ENCODE measurements at places on chromosomes 16 and 17. TPM values are rescaled to one million over a fixed set of nuclear protein-coding genes. Genes with fewer than 3 reads are reported as not detected.
A peak's percentile ranks its signal among the peaks of the same experiment; 100 is the strongest.

DNA sequence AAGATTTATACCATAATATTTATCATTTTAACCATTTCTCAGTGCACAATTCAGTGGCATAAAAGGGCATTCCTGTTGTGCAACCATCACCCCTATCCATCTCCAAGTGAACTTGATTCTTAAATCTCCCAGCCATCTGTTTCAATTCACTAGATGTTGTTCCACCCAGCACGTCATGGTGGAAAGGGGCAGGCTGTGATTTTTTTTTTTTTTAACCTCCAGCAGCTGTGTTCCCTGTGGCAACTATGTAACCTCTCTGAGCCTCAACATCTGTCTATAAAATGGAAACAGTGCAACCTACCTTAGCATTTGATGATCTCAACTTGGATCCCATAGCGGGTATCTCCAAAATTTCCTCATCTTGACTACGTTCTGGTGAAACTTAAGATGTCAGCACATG, 604.5 kb downstream of the WWOX start:
- no peak for DNase-seq

DNA sequence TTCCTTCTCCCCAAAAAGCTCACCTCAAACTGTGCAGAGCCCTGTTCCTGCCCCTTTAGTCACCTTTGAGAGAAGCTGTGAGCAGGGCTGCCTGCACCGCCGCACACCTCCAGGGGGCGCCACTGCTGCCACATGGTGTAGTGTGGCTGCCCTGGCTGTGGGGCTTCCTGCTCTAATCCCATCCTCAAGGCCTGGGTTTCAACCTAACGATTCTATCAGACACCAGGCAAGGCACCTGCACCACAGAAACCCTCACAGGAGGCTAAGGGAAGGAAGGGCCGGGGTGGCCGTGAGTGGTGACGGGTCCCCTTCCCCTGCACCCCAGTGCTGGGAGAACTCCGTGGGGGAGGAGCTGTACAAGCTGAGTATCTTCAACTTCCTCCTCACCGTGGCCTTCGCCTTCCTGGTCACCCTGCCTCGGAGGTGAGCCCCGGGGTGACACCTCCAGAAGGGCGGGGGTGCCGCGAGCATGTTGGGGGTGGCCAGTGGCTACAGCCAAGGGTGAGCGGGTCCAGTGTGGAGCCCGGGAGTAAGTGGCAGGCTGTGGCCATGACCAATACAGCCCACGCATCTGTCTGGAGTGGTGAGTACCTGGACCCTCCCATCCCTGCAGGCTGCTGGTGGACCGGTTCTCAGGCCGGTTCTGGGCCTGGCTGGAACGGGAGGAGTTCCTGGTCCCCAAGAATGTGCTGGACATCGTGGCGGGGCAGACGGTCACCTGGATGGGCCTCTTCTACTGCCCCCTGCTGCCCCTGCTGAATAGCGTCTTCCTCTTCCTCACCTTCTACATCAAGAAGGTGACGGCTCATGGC, 7.0 kb downstream of the TMC8 start:
- DNase-seq: no peak

DNA sequence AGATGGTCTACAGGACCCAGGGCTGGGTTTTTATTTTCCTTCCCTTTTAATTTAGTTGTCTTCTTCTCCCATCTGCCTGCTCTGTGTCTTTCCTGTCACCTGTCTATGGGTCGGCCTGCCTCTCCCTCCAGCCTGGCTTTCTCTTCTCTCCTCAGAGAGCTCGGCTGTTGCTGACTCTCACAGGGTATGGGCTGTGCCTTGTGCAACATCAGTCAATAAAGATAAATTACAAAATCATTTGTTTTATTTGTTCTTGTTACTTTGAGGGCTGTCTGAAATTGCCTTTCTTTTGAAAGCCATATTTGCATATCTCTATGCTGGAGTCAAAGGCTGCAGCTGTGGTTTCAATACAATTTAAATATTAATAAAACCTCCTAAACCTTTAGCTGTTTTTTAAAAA, 15.6 kb downstream of the RND2 start:
- no peak for DNase-seq

GRCh38 chr16:88773812-88774291, 11.2 kb downstream of the PIEZO1 start:
- DNase-seq: no peak

DNA sequence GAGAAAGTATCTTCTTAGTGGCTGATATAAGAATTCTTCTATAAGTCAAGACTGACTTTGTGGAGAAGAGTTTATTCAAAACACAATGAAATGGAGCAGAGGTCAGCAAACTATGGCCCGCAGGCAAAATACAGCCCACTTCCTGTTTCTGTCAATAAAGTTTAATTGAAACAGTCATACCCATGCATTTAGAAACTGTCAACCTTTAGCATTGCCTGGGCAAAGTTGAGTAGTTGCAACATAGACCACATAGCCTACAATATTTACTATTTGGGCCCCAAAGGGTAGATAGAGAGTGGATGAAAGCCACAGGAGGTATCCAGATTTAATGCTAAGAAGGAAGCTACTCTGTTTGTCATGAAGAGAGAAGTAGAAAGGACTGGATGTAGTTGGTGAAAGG, 38.0 kb downstream of the ACSM2B start:
- no peak for DNase-seq

DNA sequence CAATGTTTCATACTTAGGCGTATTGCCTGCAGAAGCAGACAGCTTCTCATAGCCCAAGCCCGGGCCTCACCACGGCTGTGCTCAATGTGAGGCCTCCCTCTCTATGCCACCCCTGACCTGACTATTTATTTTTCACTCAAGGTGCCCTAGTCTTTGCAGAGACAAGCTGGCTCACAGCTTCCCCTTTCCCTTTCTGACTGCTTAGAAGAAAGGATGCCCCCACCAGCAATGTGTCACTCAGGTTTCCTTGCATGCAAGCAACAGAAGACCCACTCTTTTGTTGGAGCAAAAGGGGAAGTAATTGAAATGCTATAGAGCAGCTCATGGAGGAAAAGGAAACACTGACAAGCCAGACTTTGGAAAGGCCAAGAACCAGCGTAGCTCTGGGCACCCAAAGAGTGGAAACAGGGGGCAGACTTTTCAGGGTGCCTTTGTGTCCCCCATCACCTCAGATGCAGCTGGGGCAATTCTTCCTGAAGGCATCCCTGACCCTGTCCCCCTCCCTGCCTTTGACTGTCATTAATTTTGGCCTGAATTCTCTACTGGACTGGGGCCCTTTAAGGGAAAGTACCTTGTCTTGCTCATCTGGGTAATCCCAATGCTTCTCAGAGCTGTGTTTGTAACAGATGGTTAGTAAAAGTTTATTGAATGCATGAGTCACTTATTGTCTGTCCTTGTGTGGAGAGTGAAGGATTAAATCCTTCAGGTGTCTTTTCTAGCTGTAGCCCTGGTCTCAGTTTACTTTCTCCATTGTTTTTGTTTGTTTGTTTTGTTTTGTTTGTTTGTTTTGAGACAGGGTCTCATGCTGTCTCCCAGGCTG, 17.8 kb downstream of the RGS9 start:
- no peak for DNase-seq

DNA sequence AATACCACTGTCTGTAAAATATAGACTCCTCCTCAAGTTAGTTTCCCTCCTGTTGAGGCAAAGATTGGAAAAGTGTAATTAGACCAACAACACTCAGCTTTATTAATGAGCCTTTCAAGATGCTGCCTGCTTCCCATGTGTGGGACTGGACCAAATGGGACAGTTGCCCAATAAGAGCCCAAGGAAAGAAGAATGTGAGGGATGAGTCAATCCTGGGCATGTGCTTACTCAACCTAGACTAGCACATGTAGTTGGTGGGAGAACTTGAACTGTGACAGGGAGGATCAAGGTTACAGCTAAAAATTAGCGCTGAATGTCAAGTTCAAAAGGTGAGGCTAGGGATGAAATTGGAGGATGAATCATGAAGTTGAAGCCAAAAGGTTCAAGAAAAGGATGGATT, 435.5 kb downstream of the CA10 start:
- DNase-seq: no peak

DNA sequence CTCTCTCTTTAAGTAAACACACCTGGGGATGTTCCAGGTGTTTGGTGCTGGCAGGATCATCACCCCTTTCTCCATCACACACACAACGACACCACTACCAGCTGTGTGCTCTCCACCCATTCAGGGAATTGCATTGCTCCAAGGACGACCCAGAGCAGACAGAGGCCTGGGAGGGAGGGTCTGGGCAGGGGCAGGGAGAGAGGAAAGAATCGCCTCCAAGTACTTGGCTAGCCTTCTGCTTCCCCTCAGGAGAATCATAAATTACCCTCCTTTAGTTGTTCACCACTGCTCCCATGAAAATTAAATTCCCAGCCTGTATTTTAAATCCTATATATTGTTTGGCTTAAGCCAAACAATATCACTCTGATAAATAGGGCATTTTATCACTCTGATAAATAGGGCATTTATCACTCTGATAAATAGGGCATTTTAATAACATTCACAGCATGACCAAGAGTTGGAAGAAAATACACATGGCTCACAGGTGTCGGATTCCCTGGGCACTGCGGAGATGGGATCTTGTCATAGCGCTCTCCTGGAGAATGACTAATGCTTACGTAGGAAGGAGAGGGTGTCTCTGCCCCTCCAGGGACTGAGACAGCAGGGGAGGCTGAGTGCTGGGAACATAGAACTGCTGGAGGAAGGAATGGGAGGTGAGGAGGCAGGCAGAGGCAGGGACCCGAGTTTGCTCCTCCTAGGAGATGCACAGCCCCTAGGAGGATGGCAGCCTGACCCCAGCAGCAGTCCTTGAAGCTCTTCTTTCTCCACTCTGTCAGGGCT, 673.6 kb downstream of the HS3ST4 start:
- DNase-seq: no peak

DNA sequence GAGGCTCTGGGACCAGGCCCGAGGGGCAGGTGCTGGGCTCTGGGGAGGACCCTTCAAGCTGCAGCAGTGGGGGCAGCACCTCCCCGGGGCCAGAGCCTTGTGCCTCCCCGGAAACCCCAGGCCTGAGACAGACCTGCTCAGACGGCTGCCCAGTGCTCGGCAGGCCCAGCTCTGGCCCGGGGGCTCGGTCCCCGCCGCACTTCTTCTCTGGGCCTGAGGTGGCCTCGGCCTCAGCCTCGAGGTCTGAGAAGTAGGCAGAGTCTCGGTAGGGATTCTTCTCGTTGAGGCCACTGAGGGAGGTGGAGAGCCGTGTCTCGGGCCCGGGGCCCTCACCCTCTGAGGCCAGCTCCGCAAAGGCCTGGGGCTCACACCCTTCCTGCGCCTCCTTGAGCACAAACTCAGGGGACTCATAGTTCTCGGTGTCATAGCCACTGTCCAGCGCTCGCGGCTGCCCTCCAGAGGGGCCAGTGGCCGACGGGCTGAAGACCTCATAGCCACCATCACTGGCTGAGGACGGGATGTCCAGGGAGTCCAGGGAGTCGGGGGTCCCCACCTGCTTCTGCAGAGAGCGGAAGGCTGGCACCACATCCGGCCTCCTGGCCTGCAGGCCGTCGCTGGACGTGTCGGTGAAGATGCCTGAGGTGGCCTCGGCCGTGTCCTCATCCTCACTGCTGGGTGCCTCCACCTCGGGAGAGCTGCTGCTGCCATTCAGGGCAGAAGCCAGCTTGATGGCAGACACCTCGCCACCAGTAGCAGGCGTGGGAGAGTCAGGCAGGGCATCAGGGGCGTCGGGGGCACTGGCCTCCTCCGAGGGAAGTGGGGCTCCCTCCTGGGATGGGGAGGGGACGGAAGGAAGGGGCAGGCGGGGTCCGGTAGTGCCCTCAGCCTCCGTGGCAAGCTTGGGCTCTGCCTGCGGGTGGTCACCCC, 44.3 kb upstream of the PVALEF start:
- DNase-seq: no peak

- peak; percentile 24 for DNase-seq
These were observed 156.4 kb upstream of the CCL2 start for GRCh38 chr17:34098699-34099098.

DNA sequence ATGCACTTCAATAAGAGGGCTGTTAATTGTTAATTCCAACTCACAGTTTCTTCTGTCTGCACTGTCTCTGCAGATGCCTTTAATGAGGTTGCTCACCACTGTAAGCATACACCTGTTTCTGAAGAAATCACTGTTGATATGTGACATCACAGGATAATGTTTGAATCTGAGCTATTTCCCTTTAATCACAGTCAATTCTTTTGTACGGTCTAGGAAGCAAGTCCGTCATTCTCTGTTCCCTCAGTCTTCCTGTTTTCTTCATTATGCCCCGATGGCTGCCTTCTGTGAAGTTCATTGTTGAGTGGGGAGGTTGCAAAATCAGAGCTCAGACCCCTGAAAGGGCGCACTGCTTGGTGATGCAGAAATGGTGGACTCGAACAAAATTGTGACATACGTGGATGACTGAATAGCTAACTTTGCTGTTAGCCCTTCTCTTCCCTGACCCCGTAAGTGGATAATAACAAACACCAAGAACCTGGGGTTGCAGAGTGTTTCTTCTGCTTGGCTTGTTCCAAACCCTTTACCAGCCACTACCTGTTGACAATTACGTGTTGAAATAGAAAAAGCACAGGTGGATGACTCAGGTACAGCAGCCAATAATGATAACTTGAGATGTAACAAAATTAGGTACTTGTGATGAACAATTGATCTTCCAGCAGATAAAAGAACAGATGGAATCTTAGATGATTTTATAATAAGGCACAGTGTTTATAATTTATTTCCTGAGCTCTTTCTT, 71.9 kb upstream of the AXIN2 start:
- DNase-seq: no peak

DNA sequence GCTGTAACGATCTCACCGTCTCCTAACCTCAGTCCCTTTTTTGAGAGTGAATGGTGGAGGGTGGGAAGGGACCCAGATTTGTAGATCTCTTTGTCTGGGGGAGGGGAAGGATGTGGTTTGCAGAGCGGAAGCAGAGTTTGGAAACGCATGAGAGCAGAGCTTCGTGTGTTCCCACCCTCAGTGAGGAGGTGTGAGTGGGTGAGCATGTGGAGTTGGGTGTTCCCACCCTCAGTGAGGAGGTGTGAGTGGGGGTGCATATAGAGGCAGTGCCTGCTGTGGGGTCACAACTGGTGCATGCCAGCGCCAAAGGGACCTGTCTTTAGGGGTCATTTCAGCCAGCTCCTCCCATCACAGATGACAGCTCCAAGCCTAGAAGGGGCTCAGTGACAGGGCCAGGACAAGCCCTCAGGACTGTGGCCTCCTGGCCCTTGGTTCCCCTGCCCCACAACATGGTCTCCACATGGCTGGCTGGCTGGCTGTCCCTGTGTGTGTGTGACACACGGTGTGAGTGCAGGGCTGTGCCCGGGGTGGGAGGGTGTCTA, 1.8 kb upstream of the CISD3 start:
- no peak for DNase-seq

GRCh38 chr16:371515-372301, 1.4 kb upstream of the MRPL28 start:
- DNase-seq: no peak

DNA sequence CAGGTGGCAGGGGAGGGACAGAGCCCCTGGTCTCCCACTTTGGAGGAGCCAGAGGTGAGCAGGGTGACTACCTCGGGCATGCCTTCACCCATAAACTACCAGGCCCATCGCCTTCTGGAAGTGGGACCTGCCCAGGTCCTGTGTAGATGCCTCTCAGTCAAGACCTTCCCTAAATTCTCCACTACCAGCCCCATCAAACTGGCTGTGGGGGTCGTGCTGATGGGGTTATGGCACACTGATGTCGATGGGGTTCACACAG, 5.8 kb upstream of the RAB37 start:
- no peak for DNase-seq

- no peak for DNase-seq
These were observed 18.3 kb upstream of the CEP112 start for GRCh38 chr17:66210208-66210574.

Gene ALOX15B
- total RNA-seq: not detected

Gene CRHR1
- 0.15 TPM for total RNA-seq
